RWPE2 (cell line): ENCODE measurements at places on chromosomes 2 and 18.

DNA sequence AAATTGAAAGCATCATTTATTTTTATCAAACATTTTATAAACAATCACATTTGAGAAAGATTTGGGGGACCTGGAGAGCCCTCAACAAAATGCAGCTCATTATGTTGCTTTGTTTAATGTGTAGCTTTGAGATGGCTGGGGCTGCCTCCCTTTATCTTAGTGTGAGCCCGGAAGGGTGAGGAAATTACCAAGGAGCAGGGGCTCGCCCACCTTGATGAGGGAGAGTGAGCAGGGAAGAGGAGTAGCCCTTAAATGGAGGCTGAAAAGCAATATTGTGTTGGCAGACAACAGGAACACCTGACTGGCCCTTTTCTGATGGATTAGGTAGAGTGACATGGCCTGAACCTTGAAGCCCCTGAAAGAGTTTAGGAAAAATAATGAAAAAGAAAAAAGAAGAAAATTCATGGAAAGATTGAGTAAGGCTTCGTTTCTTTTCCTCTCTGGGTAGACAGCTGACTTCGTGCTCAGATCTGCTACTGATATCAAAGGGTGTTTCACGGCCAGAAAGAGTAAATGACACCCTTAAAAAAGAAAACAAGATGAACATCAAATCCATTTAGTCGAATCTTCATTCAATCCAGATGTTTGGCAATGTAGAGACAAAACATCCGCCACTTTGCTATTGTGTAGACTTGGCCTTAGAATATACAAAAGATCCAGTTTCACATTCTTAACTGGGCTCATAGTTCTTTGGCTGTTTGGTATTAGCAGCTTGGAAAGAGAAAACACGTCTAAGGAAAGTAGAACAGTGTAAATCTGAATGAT lies 206.5 kb upstream of the TCF4 start:
- no peak for DNase-seq

DNA sequence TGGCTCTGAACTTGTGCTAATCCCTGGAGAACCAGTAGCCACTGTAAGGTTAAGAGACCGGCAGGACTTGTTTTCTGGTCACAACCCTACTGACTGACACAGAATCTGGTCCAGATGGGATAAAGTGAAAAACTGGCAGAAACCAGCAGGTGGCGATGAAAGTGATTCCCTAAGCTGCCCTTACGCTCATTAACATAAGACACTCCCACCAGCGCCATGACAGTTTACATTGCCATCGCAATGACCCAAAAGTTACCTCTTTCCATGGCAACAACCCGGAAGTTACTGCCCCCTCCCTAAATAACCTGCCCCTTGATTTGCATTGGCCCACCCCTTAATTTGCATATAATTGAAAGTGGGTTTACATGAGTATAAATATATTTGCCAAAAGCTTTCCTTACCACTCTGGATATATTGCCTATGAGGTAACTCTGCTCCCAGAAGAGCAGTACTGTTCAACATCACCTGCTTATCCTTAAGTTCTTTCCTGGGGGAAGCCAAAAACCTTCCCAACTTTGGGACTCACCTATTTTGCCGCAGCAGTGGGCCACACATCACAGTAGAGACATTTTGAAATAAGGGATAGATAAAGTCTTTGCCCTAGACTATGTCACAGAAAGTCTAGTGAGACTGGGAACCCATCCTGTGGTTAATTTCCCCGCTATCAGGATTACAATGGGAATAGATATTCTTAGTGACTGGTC lies 35.8 kb upstream of the AFF3 start:
- DNase-seq: no peak

DNA sequence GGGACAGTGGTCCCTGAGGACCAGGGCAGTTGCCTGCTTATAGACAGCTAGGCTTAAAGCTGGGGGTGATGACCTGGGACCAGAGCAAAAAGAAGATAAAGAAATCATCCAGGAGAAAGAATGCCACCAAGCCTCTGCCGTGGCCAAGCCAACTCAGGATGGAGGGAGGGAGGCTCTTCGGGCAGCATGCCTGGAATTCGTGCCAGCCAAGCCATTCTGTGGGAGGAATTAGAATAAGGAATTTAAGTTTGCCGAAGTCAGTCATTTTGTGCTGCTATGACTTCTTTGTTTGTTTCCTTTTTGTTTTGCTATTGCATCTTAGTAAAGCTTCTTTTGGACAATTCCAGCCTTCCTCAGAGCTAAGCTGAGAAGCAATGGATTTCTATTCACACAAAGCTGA lies 124.1 kb downstream of the EN1 start:
- DNase-seq: no peak

DNA sequence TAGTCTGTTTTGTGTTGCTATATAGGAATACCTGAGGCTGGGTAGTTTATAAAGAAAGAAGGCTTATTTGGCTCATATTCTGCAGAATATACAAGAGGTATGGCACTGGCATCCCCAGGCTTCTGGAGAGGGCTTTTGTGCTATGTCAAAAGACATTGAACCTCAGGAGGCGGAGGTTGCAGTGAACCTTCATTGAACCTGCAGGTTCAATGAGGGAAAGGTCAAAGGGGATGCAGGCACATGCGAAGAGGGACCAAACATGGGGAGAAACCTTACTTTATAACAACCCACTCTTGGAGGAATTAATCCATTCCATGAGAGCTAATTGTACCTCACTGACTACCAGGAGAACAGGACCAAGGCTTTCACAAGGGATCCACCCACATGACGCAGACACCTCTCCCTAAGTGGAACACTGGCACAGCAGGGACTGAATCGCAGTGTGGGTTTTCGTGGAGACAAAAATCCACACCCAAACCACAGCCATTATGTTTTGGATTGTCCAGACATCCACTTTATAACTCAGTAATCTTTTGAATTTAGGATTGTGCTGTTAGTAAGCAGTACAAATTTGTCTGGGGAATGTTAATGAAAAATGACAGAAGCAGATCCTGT lies 4.1 kb upstream of the SERPINB8 start:
- no peak for DNase-seq

GRCh38 chr2:15640261-15640711 lies 48.6 kb downstream of the DDX1 start:
- no peak for DNase-seq

DNA sequence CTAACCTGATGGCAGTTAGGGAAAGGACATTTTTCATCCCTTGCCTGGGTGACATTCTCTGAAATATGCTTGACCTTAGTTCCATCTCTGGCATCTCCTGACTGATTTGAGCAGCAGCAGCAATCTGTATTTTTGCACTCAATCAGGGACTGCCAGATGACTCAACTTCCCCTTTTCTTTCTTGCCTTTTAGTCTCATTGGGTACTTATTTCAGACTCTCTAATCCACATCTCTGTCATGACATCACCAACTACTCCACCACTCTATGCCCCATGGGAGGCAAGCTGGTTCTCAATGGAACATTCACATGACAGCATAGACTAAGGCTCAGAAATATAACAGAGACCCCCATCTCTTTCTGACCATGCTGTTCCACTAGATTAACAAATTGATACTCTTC lies 254.2 kb downstream of the RIT2 start:
- no peak for DNase-seq

DNA sequence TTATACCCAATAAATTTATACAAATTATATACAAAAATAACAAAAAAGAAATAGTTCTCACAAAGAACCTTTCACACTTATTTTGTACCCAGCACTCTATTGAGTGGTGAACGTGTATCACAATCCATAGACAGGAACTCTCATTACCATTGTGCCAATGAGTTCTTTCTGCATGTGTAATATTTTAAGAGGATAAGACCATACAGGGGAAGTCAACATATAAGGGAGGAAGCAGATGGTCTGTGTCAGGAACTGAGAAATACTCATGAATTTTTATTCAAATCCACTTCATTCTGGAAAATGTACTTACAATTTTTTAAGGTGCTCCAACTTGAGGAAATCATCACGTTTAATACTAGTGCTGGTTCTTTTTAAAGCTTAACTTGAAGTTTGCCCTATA lies 27.1 kb upstream of the ELOA2 start:
- no peak for DNase-seq

DNA sequence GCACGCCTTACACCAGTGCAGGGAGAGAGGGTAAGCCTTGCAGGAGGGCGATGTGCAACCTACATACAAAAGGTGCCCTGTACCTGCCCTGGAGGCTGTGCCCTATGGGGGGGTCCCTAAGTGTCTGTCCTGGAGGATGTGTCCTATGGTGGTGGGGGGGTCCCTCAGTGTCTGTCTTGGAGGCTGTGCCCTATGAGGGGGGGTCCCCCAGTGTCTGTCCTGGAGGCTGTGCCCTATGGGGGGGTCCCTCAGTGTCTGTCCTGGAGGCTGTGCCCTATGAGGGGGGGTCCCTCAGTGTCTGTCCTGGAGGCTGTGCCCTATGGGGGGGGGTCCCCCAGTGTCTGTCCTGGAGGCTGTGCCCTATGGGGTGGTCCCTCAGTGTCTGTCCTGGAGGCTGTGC lies 216.6 kb downstream of the HDAC4 start:
- peak; percentile 10 for DNase-seq

DNA sequence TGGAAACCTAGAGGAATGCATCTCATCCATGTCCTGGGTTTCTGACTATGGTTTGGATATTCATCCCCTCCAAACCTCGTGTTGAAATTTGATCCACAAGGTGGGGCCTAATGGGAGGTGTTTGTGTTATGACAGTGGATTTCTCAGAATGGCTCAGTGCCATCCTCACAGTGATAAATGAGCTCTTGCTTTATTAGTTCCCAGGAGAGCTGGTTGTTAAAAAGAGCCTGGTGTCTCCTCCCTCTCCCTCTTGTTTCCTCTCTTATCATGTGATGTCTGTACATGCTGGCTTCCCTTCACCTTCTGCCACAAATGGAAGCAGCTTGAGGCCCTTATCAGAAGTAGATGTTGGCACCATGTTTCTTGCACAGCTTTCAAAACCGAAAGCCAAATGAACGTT lies 424.3 kb downstream of the DCC start:
- no peak for DNase-seq

DNA sequence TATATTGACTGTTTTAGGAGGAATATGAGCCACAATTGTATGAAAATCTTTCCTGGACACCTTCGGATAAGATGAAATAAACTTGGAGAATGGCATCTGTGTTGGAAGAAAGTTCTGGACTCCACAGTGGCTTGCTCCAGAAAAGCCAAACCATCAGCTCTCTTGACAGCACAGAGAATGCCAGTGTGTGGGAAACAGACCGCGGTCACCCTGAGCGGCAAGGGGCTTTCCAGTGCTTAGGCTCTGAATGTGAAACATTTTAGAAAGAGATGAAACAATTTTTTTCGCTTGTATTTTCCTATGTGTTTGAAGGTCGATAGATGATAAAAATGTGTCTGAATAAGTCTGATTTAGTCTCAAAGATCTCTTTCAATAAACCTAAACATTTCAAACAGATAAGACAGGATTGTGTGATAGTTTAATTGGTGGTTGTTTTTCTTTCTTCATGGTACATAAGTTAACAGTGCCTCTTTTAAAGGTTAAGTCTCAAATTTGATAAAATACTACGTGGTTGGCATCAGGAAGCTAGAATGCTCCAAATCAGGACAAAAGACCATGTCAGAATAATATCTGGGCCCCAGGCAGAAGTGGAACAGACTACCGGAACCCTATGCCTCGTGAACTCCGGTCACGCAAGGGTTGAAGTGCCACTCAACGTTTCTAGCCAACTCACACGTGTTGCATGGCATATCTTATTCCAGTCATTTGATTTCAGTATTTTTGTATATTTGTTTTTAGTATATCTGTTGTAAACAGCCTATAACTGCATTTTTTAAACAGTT lies 28.9 kb downstream of the PTGR3 start:
- no peak for DNase-seq

DNA sequence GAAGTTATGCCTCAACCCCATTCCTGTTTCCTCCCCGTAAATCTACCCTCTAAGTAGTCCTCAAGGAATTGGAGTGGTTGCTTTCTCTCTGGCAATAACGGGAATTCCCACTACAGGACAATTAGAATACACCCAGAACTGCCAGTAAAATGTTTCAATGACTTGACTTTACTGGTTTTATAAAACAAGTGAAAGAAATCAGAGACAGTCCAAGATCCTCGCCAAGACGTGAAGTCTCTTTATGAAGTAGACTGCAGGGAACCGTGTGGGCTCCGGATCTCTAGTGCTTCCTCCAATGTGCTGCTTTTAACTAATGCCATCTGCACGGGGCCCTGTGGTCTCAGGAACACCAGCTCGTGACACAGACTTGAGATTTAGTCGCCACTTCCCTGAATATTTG lies 101.4 kb downstream of the CPO start:
- DNase-seq: no peak

GRCh38 chr2:3361518-3362389 lies 15.9 kb downstream of the EIPR1 start:
- no peak for DNase-seq

- no peak for DNase-seq
Measured at GRCh38 chr2:174965992-174966744, 39.0 kb downstream of the CHN1 start.

- no peak for DNase-seq
Measured at GRCh38 chr2:86062043-86062442, 43.6 kb downstream of the POLR1A start.

DNA sequence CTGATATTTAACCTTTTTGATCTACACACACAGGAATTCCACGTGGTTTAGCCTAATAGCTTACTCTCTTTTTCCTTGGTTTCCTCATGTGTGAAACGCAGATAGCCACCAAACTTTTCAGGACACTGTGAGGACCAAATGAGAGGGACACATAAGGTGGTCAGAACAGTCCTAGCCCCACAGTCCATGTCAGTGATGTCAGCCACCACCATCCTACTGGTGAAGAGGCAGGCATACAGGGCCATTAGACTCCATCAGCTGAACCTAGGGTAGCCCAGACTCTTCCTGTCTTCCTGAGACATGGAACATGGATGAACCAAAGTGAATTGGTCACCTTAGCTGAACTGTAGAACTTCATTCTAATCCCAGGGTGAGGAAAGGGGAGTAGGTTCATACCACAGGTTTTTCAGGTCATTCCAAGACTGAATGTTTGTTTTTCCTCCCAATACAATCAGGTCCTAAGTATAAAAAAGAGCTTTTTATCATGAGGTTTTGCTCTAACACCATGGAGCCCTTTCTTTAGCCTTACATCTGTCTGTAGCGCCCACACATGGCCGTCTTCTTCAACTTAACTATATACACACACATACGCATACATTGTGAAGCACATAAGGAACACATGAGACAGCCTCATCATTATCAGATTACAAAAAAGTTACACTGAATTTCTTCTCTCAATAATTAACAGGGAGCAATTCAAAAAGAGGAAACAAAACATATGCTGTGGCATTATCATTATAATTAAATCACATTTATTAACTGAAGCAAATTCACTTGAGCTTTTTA lies 18.5 kb upstream of the NFE2L2 start:
- no peak for DNase-seq

GRCh38 chr2:26144953-26145680 lies 27.8 kb upstream of the GAREM2 start:
- no peak for DNase-seq
